HCT116 (cell line): ENCODE measurements at places on chromosomes 3 and 15.

DNA sequence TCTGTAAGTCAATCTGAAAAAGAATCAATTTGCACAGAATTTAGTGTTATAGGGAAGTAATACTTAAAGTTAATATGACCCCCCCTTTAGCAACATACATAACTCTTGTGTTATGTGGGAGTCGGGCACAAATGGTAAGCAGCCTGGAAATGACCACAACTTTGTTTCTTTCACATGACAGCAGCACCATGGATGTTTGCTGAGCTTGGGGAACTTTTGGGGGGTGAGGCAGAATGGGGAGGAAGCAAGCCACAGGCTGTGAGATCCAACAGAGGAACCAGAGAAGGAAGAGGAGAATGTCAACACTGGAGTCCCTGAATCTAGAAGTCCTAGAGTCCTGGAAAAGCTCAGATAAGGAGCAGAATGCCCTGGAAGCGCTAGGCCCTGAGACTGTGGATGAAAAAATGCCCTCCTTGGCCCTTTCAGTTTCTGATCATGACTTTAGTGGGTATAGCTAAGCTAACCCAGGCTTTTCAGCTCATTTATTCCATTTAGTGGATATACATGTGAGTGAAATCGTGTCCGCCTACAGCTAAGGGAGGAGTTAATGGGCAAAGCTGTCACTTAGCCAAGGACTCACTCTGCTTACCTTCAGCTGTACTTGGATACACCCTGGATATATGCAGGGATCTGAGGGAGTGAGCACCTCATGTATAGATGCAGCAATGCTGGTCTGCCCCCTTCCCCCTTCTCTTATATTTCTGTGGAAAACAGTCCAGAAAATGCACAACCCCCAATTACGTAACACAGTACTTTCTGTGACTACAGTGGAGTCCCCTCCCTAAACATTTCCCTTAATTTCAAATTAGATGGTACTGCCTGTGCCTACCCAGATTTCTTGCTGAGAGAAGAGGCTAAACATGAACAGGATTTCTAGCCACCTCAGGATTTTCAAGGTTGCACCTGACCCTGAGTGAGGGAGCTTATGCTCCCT lies 39.1 kb downstream of the CFAP91 start:
- DNase-seq = no peak

DNA sequence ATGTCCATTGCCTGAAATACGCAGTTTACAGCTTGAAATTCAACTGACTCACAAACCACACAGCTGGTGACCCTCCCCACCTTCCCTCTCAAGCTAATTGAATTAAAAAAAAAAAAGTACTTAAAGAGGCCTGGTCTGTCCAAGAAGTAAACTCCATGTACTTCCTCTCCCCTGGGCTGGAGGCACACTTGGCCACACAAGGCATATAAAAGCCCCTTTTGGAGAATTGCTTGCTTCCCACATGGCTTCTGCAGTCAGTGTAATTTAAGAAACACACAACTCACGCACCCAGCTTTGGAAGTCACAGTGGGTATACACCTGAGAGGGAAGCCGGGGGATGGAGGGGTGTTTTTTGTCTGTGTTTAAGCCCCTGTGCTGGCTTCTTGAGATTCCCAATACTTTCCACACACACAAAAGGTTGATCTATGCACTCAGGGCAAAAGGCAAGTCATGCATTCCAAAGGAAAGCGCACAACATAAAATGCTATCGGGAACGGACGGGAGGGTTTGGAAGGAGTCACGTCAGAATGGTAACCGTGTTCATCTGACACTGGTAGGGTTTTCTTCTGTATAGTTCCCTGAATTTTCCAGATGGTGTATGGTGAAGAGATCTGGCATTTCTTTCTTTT lies 106.6 kb upstream of the ALDH1A3 start:
- no peak for DNase-seq

- DNase-seq = no peak
These were observed 231.1 kb downstream of the NR2F2 start for GRCh38 chr15:96561593-96561992.

DNA sequence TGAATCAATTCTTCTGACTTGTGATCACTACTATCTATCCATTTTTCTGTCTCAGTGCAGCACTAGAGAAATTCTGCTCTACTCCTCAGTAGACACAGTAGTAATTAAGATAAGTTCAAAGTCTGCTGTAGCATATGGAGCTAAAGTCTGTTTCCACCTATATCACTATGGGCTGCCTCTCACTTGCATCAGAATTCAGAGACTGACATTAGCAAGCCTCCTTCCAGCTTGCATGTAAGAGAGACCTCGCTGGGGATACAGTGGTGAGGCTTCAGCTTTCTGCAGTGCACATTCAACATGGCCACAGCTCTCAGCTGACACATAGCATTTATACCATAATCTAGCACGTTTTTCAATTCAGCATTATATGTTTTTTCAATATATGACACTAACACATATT lies 217.0 kb downstream of the PLOD2 start:
- DNase-seq = no peak

- no peak for DNase-seq
These were observed 5.3 kb upstream of the TTLL13 start for GRCh38 chr15:90243943-90244639.

DNA sequence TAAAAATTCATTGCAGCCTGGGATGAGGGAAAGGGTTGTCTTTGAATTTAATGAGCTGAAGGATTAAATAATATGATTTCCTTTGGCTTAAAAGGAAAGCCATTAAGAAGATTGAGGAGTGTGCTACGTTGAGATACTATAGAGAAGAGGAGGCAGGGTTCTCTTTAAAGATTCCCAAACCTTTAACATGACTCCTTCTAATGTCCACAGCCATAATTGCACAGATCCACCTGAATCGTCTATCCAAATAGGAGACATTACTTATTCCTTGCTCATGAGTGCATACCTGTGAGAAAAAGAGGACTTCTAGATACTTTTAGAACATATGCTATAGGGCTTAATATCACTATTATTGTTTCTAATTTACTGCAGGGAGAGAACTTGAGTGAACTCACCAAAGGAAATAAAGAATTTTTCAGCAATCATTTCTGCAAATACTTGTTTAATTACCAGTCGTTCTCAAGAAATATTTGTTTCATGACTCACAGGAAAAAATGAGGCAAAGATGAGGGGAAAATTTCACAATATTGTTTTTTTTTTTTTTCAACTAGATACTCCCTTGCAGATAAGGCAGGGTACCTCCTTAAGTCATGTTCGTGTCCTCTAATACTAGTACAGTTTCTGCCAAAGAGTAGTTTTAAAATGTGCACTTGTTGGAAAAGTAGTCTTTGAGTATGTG lies 8.9 kb upstream of the SUCNR1 start:
- peak; percentile 35 for DNase-seq

- DNase-seq = no peak
These were observed 3.6 kb downstream of the PRSS50 start for GRCh38 chr3:46713898-46714552.

DNA sequence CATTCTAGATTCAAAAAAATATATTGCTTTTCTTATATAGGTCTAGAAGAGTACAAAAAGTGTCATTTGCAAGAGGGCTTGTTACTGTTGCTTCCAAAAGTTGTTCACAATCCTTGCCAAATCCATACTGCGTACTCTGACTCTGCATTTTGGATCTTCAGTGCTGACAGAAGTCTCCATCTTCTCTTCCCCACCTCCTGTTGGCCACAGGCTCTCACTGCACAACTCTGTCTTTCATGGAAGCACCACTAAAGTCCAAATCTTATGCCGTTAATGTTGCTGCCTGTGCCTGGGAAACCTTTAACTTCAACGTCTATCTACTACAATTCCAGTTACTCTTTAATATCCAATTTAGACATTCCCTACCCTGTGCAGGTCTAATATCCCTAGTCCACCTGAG lies 419.9 kb downstream of the NR2F2 start:
- no peak for DNase-seq

DNA sequence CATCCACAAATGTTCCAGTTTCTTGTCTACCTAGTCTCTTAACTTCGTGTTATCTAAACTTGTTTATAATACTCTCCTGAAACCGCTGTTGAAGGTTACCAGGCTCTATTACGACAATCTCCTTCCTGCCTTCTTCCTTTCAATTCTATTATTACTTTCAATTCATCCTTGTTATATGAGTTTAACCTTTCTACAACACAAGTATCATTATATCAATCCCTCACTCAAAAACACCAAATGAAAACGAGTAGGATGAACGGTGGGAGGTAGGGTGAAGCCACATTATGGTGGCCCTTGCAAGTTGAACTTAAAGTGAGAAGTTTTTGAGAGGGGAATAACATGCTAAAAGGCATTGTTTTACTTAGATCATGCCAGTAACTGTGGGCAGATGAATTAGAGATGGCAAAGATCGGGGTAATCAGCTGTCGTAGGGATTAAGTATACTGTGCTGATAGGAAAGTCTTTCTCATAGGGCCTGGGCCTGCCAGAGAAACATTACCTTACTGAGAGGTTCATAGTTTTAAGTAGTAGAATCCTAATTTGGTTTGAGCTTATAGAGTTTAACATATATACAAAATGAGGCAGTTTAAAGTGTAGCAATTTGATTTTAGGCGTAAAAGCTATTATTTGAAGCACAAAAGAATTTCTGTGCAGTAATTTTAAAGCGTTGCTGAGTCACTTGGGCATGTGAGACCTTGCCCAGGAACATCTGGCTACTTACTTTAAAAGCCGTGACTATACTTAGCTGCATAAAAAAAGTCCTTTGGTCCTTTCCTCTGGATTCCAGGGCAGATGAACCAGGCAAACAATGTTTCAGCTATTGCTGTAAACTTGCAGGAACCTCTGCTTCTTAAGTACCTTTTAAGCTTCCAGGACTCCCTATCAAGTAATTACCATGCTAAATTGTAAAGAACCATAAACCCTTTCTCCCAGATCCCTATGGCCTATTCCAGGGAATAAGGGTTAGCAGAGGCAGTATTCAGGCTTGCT lies 3.3 kb upstream of the CEP97 start:
- no peak for DNase-seq

DNA sequence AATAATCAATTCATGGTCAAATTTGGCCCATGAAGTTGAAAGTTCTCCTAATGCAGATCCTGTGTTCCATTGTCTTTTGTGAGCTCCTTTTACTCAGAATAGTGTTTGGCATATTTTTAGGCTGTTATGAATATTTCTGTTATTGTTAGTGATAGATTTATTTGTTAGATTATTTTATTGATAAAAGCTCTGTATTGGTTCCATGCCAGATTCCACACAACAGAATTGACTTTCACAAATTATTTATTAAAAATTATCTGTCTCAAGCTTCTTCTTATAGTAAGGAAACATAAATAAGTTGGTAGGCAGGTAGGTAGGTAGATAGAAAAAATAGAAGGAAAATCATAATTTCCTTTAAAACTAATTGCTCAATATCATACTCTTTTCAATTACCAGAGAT lies 557.4 kb downstream of the CADM2 start:
- DNase-seq = no peak

- peak; percentile 88 for DNase-seq
These were observed 49.1 kb downstream of the DNASE1L3 start for GRCh38 chr3:58161435-58162398.

GRCh38 chr3:105877336-105877910 lies 8.6 kb upstream of the CBLB start:
- DNase-seq = no peak

DNA sequence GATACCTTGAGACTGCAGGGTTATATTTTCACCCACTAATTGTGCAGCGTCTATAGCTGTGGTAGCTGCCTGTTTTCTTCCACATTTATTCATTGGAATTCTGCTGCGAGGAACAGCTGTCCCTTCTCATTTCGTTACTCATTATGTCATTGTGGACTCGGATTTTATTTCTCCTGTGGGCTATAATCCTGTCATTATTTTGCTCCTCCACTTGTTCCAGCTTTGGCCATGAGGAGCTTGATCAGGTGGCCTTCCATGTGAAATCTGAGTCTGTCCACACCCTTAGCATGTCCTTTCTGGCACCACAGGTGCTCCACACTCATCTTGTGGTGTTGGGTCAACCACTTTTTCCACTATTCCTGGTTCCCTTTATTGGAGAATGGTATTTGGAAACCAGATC lies 14.8 kb downstream of the LYSMD4 start:
- DNase-seq = no peak

GRCh38 chr3:117954131-117954530 lies 1080.5 kb downstream of the IGSF11 start:
- DNase-seq = no peak

GRCh38 chr15:100601163-100601562 lies 821 bp downstream of the LINS1 start:
- no peak for DNase-seq

DNA sequence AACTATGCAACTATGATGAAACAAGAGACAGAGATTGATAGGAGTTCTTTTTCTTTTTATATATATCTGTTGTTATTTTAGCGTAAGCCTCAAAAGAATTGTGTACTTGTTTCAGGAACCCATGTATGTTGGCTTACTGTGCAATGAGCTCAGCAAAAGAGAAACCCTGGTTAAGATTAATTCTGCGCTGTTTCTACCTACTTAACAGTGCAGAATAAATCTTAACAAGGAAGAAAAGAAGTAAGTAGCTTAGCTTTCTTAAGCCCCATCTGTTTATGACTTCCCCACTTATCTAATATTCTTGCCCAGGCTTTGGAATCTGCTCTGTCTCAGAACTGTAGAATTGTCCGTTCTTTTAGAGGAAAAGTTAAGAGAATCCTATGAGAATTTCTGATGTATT lies 27.4 kb downstream of the ECT2 start:
- DNase-seq = no peak

DNA sequence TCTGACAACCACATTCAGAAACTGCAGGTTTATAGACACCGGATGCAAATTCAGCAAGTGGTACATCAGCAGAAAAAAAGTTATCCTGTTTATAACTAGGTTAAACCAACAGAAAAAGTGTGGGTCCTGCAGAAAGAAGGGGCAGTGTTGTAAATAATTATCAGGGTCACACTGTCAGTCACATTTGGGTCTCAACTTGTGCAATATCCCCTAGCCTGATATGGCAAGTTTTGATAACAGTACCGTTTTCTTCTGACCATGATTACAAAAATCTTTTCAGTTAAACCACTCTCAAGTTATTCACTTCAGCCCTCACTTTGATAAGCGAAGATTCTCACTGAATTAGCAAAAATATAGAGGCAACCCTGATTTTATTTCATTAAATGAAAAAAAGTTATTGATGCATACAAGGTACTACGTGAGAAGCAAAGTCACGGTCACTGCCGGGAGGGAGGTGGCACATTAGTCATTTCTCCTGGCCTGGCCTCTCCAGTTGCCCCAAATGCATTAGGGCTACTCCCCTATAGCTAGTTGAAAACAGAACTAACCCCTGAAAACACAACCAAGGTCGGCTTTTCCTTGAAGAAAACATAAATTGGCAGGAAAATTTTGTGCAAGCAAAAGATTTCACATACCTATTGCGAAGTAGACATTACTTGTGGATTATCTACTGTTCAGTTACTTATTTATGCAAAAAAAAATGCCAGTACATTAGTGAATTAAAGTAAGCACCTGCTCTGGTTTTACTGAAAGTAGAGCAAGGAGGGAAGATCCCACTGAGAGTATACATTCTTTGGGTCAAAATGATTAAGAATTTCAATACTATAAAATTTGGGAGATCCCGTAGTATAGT lies 28.6 kb downstream of the IL5RA start:
- no peak for DNase-seq

GRCh38 chr3:11903047-11903446 lies 56.4 kb upstream of the TAMM41 start:
- no peak for DNase-seq

- DNase-seq = peak; percentile 44
These were observed 193.6 kb downstream of the UACA start for GRCh38 chr15:70569714-70570231.
